Gastroesophageal sphincter (tissue), 4 donors: ENCODE measurements at places on chromosomes 5 and 9. TPM values are rescaled to one million over a fixed set of nuclear protein-coding genes. Genes with fewer than 3 reads are reported as not detected.

The PCDHB16 gene
- total RNA-seq = 4.4 TPM

GRCh38 chr9:34961574-34962490, 3.7 kb downstream of the PHF24 start:
- no peak for ATAC-seq

The PCDHGA7 gene
- total RNA-seq = 7.9 TPM

The GLE1 gene
- total RNA-seq = 18.7 TPM

DNA sequence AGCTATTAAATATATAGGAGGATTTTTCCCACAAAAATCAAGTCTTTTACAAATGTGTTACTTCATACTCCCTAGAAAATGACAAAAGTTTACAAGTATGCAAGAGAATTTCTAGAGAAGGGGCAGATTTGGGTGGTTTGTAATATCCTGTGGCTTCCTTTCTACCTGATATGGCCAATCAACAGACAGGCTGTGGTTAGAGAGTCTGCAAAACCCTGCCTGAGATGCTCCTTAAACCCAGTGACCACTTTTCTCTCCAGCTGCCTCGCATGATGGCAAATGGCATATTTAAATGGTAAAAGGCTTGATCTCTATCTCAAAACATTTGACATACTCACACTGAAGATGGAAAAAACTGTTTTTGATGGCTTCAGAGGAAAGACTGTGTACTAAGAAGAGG, 550.1 kb upstream of the ZNF462 start:
- no peak for ATAC-seq

The C8G gene
- not detected for total RNA-seq

- no peak for ATAC-seq
Observed at GRCh38 chr9:116368680-116369079, 215.1 kb downstream of the PAPPA start.
